Smooth muscle cell of the brain vasculature (primary cell): ENCODE measurements at places on chromosomes 11 and 22.

- no peak for DNase-seq
Measured at GRCh38 chr22:35457729-35458546, 58.0 kb downstream of the MCM5 start.

GRCh38 chr22:24969560-24970301 is 17.2 kb downstream of the KIAA1671 start:
- DNase-seq, result no peak

DNA sequence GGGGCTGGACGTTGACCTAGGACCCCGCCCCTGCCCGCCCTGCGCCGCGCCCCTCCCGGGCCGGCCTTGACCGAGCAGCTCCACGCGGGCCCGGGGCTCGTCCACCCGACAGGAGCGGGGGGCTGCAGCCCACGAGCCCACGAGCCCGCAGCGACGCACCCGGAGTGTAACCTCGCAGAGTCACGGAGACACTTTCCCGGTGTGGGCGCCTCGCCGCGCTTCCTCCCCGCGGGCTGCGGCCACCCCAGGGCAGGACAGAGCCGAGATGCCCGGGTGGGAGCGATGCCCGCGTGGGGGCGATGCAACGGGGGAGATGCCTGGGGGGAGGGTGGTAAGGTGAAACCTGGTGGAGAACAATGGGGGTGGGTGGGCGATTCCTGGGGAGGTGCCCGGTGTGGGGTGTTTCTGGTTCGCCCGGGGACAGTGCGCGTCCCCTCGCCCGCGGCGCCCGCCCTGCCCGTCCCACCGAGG is 4.9 kb upstream of the ZBED4 start:
- DNase-seq, result no peak

DNA sequence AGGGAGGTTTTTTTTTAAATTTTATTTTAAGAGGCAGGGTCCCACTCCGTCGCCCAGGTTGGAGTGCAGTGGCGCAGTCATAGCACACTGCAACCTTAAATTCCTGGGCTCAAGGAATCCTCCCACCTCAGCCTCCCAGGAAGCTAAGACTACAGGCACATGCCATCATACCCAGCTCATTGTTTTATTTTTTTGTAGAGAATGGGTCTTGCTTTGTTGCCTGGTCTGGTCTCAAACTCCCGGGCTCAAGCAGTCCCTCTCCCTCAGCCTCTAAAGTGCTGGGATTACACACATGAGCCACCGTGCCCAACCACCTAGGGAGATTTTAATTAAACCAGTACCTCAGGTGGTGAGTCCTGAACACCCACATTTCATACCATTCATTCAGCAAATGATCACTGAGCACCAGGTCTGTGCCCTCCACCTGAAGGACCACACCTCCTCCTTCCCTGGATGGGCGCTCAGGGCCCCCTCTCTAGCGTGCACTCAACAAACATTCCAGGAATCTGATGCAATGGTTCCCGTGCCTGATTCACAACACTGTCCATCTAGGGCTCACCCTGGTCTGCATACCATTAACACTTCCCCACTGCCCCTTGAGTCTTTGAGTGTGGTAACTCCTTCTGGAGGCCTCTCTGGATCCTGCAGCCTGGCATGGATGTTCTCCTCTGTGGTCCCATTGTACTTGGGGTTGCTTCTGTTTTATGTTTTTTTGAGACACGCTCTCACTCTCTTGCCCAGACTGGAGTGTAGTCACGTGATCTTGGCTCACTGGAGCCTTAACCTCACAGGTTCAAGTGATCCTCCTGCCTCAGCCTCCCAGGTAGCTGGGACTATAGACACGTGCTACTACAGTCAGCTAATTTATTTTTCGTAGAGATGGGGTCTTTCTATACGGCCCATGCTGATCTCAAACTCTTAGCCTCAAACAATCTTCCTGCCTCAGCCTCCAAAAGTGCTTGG is 9.6 kb upstream of the MYH9 start:
- no peak for DNase-seq

DNA sequence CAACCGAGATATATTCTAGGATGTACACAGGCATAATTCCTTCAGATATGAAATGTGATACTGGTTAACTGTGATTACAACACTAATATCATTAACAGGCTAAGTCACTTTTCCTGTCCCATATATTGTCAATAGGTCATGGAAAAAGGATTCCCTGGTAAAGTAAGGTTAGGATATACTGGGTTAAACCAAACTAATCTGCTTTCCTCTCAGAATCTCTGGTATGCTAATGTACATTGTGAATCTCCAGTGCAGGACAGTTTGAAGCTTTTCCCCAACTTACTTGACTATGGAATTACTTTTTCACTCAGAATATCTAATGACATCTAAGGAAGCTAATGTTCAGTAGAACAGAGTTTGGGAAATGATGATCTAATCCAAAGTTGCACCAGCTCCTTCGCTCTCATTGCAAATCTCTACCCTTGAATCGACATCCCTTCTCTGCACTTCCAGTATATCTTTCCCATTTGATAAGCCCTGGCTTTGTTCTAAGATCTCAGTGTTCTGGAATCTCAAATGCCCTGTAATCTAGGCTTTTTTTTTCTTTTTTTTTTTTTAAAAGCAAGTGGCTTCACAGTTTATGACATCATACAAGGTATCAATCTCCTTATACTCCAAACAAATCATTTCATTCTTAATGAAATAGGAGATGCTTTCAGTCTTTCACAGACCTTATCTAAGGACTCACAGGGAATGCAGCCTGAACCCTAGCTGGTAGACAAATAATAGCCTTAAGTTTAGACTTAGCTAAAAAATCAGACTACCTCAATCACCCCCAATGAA is 43.8 kb downstream of the COPB1 start:
- no peak for DNase-seq

DNA sequence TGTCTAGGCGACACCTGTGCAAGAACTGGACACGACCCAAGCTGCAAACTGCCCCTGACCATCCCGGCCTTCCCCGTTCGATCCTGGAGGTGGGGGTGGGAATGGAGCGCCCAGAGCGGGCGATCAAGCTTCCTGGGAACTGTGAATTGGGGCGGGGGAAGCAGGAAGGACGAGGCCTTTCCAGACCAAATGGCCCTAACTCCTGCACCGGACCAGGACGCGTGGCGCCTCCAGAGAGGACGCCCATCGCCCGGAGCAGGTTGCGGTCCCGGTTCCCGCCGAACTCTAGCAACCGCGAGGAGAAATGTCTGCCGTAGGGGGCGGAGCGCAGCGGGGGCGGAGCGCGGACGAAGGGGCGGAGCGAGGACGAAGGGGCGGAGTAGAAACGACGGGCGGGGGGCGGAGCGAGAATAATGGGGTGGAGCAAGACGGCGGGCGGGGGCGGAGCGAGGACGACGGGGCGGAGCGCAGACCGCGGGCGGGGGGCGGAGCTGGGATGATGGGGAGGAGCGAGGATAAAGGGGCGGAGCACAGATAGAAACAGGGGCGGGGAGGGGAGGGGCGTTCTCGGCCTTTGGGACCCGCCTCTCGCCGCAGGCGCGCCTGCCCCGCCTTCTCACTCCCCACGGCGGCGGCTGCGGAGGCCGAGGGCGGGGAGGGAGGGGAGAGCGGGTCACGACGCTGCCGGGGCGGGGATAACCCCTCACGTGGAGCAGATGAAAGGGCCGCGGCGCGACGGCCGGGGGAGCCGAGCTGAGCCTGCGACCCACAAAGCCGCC is at the start of gene ZNRF3:
ZNRF3 (plus strand) TSS at position 695 of the 779 bp plus-strand sequence. CDS start 195 bp downstream, outside the sequence.
- DNase-seq, result peak; percentile 59

- no peak for DNase-seq
Measured at GRCh38 chr22:33544707-33545106, 375.6 kb downstream of the LARGE1 start.

- no peak for DNase-seq
Measured at GRCh38 chr11:120536797-120537169, 25.2 kb downstream of the GRIK4 start.

DNA sequence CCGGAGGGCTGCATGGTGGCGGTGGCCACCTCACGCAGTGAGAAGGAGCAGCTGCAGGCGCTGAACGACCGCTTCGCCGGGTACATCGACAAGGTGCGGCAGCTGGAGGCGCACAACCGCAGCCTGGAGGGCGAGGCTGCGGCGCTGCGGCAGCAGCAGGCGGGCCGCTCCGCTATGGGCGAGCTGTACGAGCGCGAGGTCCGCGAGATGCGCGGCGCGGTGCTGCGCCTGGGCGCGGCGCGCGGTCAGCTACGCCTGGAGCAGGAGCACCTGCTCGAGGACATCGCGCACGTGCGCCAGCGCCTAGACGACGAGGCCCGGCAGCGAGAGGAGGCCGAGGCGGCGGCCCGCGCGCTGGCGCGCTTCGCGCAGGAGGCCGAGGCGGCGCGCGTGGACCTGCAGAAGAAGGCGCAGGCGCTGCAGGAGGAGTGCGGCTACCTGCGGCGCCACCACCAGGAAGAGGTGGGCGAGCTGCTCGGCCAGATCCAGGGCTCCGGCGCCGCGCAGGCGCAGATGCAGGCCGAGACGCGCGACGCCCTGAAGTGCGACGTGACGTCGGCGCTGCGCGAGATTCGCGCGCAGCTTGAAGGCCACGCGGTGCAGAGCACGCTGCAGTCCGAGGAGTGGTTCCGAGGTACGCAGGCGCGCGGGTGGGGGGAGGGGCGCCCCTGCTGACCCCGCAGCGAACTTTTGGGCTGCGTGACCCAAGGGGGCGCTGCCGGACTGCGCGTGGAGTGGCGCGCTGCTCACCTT is 670 bp downstream of the NEFH start:
- no peak for DNase-seq

DNA sequence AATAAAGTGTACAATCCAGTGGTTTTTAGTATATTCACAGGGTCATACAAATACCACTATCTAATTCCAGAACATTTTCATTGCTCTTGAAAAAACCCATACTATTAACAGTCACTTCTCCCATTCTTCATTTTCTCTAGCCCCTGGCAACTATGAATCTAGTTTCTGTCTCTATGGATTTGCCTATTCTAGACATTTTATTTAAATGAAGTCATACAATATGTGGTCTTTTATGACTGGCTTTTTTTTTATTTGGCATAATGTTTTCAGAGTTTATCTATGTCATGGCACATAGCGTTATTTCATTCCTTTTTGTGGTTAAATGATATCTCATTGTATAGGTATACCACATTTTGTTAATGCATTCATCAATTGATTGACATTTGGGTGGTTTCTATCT is 59.4 kb downstream of the KDM2A start:
- DNase-seq, result no peak

GRCh38 chr11:2445746-2446551 is 1.1 kb downstream of the KCNQ1 start:
- DNase-seq, result no peak

GRCh38 chr11:57263351-57263750 is 26.3 kb upstream of the APLNR start:
- DNase-seq, result no peak

DNA sequence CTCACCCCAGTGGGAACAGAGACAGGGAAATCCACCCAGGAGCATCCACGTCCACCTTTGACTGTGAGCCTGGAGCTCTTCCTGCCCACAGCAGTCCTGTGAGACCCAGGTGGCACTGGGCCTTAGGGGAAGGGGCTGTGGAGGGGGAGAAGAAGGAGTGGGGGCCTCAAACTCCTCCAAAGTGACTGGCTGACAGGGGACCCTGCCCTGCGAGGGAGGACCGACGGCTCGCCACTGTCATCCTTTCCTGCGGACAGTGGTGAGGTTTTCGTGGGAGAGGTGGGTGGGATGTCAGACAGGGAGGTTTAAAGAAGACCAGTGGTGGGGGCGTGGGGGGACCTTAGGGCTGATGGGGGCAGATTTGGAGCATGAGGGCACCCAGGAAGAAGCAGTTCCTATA is 92.5 kb upstream of the LMO1 start:
- DNase-seq, result no peak

- DNase-seq, result no peak
Measured at GRCh38 chr11:2780850-2781407, 81.1 kb upstream of the KCNQ1OT1 start.

DNA sequence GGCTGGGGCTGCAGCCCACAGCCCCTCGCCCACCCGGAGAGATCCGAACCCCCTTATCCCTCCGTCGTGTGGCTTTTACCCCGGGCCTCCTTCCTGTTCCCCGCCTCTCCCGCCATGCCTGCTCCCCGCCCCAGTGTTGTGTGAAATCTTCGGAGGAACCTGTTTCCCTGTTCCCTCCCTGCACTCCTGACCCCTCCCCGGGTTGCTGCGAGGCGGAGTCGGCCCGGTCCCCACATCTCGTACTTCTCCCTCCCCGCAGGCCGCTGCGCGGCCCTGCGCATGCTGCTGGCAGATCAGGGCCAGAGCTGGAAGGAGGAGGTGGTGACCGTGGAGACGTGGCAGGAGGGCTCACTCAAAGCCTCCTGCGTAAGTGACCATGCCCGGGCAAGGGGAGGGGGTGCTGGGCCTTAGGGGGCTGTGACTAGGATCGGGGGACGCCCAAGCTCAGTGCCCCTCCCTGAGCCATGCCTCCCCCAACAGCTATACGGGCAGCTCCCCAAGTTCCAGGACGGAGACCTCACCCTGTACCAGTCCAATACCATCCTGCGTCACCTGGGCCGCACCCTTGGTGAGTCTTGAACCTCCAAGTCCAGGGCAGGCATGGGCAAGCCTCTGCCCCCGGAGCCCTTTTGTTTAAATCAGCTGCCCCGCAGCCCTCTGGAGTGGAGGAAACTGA is 731 bp downstream of the GSTP1 start:
- DNase-seq, result no peak
